ENCODE measurements at places on chromosomes 5 and 9. TPM values are rescaled to one million over a fixed set of nuclear protein-coding genes. Genes with fewer than 3 reads are reported as not detected.

The PRDM9 gene
- total RNA-seq, result not detected

The F2RL1 gene
- 209 TPM for total RNA-seq

The EQTN gene
- not detected for total RNA-seq

The CBY3 gene
- 0.29 TPM for total RNA-seq

The QRFP gene
- not detected for total RNA-seq

The SPRY4 gene
- 125 TPM for total RNA-seq

The IL3 gene
- total RNA-seq, result not detected

The SPINK7 gene
- total RNA-seq, result not detected

The HAVCR1 gene
- 0.88 TPM for total RNA-seq

The SPINK6 gene
- total RNA-seq, result not detected

The FAM169A gene
- 0.57 TPM for total RNA-seq

The ZNF189 gene
- 13.7 TPM for total RNA-seq

The HTR4 gene
- total RNA-seq, result not detected

The PCDHB13 gene
- total RNA-seq, result 0.29 TPM

The TIGD6 gene
- total RNA-seq, result 7.6 TPM

The PCDHB15 gene
- total RNA-seq, result 0.14 TPM

The SVEP1 gene
- total RNA-seq, result 16.2 TPM

The IQGAP2 gene
- total RNA-seq, result 1.4 TPM

The LHFPL2 gene
- 56.9 TPM for total RNA-seq

The AGXT2 gene
- not detected for total RNA-seq

The GLDC gene
- 1.6 TPM for total RNA-seq

The MELK gene
- total RNA-seq, result 57.0 TPM

The SPATA9 gene
- 0.57 TPM for total RNA-seq

The KIF24 gene
- total RNA-seq, result 0.66 TPM

The MAMDC2 gene
- total RNA-seq, result 1.8 TPM

The PALM2AKAP2 gene
- 66.4 TPM for total RNA-seq

The SURF2 gene
- 17.0 TPM for total RNA-seq

The FAXDC2 gene
- total RNA-seq, result 12.7 TPM

The TSSK1B gene
- total RNA-seq, result 0.57 TPM

The C9orf153 gene
- under 0.01 TPM for total RNA-seq

The PPP3R2 gene
- total RNA-seq, result not detected

The HRH2 gene
- 0.14 TPM for total RNA-seq

The MEGF10 gene
- 4.2 TPM for total RNA-seq

The PCDHGA11 gene
- 12.7 TPM for total RNA-seq

Measured in placental pericyte (primary cell).